NCI-H2081 (cell line): ENCODE measurements at places on chromosomes 4 and X.
A peak's percentile ranks its signal among the peaks of the same experiment; 100 is the strongest.

GRCh38 chrX:20221902-20222301, 44.8 kb downstream of the RPS6KA3 start:
- DNase-seq = no peak

GRCh38 chrX:37905436-37906147, 58.2 kb upstream of the DYNLT3 start:
- peak; percentile 40 for DNase-seq

DNA sequence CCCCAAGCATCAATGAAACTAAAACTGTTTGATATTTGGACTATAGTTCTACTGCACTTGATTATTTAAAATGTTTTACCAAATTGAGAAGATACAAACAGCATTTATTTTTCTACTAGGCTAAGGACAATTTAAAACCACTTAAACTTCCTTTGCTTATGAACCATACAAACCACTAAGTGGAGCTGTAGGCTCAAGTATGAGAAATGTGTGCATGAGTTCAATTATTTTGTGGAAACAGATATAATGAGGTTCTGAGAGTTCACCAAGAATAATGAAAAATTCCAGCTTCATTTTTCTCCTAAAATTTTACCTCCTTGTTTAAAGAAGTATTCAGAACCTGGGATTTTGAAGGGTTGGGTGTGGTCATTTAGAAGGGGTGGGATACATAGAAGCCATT, 63.1 kb downstream of the SERPINA7 start:
- DNase-seq = no peak

DNA sequence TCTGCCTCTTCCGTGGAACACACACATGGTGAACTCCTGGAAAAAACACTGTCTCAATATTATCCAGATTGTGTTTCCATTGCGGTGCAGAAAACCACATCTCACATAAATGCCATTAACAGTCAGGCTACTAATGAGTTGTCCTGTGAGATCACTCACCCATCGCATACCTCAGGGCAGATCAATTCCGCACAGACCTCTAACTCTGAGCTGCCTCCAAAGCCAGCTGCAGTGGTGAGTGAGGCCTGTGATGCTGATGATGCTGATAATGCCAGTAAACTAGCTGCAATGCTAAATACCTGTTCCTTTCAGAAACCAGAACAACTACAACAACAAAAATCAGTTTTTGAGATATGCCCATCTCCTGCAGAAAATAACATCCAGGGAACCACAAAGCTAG, 87.9 kb downstream of the TET2 start:
- DNase-seq = no peak

- no peak for DNase-seq
Measured at GRCh38 chrX:53481093-53481492, 46.9 kb upstream of the HSD17B10 start.

DNA sequence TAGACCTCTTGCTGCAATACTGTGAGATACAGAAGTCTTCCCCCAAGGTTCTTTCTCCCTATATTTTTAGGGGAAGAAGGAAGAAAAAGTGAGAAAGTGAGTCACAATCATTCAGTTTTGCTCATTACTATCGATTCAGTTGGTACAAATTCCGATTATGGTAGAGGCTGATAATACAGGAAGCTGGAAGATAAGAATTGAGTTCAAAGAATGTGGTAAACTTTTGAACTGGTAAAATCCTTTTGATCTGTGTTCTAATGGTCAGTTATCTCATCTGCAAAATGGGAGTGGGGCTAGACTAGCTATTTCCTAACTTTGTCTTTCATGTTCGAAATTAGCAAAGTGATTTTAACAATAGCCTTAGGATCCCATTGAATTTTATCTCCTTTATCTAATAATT, 101.4 kb upstream of the FAT1 start:
- DNase-seq = no peak

GRCh38 chr4:70754990-70755688, 33.4 kb downstream of the RUFY3 start:
- no peak for DNase-seq

DNA sequence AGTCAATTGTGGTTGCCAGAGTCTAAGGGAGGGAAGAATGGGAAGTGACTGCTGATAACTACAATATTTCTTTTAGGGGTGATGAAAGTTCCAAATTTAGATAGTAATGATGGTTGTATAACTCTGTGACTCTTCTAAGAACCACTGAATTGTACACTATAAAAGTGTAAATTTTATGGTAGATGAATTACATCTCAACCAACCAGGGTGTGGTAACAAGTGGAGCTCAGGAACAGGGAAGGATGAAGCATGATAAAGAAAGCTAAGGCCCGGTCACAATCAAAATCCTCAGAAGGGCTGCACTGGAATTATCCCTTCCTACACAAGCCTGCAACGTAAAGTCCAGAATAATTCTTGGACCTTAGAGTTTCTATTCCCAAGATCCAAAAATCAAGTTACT, 143.2 kb downstream of the PPARGC1A start:
- DNase-seq = no peak

GRCh38 chrX:9370893-9371292, 94.0 kb upstream of the TBL1X start:
- DNase-seq = no peak

DNA sequence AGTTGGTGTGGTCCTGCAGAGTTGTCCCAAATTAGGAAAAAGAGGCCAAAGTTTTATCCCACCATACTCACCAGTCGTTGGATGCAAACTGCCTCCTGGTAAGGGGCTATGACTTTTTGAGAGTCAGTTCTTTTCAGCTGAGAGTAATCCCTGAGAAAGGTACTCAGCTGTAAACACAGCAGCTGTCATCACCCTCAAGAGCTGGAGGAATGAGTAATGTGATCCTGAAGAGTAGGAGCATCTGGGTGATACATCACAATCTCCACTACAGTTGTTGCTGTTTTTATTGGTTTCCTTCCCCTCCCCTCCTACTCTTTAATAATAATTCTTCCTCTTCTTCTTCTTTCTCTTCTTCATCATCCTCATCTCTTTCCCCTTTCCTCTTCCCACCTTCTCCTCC, 5.7 kb downstream of the MAGEE1 start:
- DNase-seq = no peak

- DNase-seq = no peak
Measured at GRCh38 chr4:73985528-73985852, 2.5 kb downstream of the PPBP start.

GRCh38 chr4:176319151-176319703, 539 bp upstream of the SPCS3 start:
- DNase-seq = no peak

- DNase-seq = no peak
Measured at GRCh38 chr4:142416711-142417275, 429.3 kb downstream of the INPP4B start.

GRCh38 chrX:151871244-151871643, 41.4 kb upstream of the MAGEA4 start:
- DNase-seq = no peak

DNA sequence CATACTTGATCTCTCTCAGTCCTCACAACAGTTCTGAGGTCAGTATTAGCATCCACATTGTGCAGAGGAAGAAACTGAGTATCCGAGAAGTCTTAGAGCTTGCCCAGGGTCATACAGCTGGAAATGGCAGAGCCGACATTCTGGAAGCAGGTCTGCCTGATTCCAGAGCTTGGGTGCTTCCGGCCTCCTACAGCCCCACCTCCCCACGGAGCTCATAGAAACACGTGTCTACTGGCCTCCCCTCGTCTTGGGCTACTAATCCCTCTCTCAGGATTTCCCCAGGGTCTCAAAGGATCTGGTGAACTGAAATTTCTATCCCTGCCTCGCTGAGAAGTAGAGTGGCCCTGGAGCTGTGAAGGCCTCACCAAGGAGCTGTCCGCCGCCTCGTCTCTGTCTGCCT, 12.0 kb upstream of the KDM5C start:
- DNase-seq = no peak

DNA sequence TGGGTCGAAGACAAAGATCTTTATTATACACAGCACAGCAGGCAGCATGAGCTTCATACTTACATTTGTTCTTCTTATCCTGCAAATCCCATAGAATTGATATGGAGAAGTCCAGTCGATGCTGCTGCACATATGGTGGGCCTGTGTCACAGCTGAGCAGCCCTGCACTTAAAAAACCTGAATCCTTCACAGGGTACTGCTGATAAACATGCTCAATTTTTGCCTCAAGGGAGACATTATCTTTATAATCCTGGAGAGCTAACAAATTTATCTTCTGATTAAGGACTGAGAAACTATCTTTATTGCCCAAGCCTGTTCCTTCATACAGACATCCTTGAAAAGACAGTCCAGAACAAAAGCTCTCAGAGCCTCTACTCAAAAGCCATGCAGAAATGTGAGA, 434.4 kb upstream of the FAM47C start:
- DNase-seq = no peak

DNA sequence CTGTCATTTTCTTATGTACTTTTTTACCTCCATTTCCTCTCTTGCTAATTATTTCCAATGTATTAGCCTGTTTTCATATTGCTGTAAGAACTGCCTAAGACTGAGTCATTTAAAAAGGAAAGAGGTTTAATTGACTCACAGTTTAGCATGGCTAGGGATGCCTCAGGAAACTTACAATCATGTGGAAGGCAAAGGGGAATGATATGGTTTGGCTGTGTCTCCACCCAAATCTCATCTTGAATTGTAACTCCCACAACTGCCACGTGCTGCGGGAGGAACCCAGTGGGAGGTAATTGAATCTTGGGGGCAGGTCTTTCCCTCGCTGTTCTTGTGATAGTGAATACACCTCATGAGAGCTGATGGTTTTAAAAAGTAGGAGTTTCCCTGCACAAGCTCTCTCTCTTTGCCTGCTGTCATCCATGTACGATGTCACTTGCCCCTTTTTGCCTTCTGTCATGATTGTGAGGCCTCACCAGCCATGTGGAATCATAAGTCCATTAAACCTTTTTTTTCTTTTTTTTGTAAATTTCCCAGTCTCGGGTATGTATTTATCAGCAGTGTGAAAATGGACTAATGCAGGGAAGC, 870.0 kb upstream of the INTU start:
- no peak for DNase-seq

GRCh38 chr4:143443728-143444127, 69.8 kb upstream of the SMARCA5 start:
- DNase-seq = no peak

- DNase-seq = no peak
Measured at GRCh38 chr4:106816496-106816895, 219.6 kb downstream of the DKK2 start.

- no peak for DNase-seq
Measured at GRCh38 chr4:171430495-171430894, 382.7 kb upstream of the GALNTL6 start.

- no peak for DNase-seq
Measured at GRCh38 chr4:24164054-24164693, 274.3 kb upstream of the PPARGC1A start.
